ENCODE measurements at places on chromosomes 5 and 9.

DNA sequence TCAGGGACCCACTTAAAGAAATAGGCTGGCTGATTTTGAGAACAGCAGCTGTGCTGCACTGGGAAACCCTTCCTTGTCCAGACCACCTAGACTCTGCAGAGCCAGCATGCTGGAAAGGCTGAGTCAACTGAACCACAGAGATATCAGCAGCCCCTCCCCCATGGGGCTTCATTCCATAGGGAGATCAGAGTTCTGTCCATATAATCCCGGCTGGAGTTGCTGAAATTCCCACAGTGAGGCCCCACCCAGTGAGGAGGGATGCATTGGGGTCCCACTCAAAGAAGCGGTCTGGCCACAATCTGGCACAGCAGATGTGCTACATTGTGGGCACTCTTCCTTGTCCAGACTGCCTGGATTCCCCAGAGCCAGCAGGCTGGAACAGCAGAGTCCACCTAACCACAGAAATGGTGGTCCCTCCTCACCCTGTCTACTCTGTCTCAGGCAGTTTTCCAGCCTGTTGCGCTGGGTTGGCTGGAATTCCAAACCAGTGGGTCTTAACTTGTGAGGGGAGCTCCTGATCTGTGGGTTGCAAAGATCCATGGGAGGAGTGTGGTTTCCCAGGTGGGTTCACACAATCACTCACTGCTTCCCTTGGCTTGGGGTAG is 127.1 kb downstream of the RNF180 start:
- DNase-seq: no peak

DNA sequence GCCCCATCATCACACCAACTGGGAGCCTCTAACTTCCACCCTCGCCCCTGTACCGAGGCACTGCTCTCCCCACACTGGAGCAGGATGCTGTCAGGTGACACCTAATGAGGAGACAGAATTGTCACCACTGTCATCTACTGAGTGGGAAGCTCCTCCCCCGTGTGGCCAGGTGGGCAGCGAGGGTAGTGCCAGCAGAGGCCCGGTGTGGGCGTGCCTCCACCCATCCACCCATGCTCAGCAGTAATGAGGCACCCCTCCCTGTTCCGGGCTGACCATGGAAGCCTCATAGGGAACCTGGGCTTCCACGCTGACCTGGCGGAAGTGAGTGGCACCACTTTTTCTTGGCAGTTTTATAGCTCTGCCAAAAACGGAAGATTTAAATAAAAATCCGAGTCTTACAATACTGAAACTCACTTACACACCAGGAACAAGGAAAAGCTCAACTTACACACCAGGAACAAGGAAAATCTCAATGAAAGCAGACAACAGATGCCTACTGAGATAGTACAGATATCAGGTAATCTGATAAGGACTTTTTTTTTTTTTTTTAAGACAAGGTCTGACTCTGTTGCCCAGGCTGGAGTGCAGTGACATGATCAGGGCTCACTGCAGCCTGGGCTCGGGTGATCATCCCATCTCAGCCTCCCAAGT is 30.6 kb upstream of the ASS1 start:
- DNase-seq: no peak

GRCh38 chr9:91055845-91056244 is 254.2 kb downstream of the SYK start:
- DNase-seq: no peak

DNA sequence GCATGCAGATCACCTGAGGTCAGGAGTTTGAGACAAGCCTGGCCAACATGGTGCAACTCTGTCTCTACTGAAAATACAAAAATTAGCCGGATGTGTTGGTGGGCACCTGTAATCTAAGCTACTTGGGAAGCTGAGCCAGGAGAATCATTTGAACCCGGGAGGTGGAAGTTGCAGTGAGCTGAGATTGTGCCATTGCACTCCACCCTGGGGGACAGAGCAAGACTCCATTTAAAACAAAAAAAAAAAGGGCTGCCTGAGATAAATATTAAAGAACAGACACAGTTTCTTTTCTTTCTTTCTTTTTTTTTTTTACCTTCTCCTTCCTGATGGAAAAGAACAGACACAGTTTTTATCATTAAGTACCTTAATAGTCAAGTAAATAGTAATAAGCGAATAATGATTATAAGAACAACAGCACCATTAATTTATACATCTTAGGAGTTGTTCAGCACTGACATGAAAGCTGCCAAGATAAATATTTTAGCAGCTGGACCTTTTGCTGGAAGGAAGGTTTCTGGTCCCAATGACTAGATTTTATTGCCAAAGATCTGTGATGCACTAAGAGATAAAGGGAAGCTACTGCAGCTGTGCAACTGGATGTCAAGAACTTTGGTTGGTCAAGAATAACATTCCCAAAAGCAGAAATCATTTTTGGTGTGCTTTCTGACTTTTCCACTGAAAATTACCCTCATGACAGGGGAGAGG is 7.0 kb downstream of the CENPP start:
- DNase-seq: no peak

GRCh38 chr5:40484495-40484894 is 195.2 kb upstream of the PTGER4 start:
- DNase-seq: no peak

- no peak for DNase-seq
Observed at GRCh38 chr9:124381170-124381945, 33.9 kb downstream of the PSMB7 start.

- peak; percentile 10 for DNase-seq
Observed at GRCh38 chr5:159456722-159457465, 126.6 kb upstream of the IL12B start.

All from stimulated activated CD4-positive, alpha-beta T cell treated with anti-CD3 and anti-CD28 coated beads, Interleukin-1b, Interleukin-23, amount 100 ng/mL, for 4 hours (primary cell).